Motor neuron (in vitro differentiated cells): ENCODE measurements at places on chromosomes 16 and 17.

DNA sequence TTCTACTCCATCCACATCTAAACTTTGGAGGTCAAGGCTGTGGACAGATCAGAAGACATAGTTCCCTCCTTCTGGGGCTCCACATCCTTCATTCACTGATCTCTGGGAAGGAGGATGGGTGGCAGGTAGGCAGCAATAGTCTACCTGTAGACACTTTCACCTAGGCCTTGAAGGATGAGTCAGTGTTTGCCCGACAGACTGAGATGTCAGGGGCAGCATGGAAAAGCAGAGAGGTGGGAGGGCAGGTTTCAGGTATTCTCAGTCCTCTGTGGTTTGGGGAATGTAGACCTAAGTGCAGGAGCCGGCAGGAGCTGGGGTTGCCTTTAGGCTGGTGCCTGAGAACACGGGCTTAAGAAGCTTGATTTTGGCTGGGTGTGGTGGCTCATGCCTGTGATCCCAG, 171.9 kb upstream of the ZNF267 start:
- ATAC-seq = no peak

DNA sequence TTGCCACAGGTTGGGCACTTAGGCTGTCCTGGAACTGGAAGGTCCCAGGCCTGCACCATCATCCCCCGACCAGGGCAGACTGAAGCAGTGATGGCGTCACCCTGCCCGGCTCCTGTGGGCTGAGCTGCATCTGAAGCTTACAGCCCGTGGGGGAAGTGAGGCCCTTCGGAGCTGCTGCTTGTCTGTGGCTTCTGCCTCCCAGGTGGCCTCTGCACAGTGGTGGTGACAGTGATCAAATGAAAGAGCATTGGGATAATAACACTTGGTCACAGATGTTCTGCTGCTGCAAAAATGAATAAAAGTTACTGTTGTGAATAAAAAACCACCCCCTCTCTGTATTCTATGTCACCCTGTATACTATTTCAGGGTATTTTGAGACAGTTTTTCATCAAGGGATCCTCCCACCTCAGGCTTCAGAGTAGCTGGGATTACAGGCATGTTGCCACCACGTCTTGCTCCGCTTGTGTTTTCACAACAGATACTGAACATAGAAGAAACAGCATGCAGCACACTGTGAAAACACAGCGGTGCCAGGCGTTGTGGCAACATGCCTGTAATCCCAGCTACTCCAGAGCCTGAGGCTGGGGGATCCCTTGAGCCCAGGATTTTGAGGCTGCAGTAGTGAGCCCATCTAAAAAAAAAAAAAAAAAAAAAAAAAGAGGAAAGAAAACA, 165.0 kb downstream of the LGALS9B start:
- ATAC-seq = peak; percentile 64

GRCh38 chr17:10316801-10317542, 55.8 kb downstream of the MYH13 start:
- ATAC-seq = peak; percentile 42

GRCh38 chr16:82156761-82157533, 13.1 kb downstream of the MPHOSPH6 start:
- ATAC-seq = no peak

- peak; percentile 18 for ATAC-seq
Observed at GRCh38 chr17:40547079-40547784, 18.0 kb downstream of the CCR7 start.

DNA sequence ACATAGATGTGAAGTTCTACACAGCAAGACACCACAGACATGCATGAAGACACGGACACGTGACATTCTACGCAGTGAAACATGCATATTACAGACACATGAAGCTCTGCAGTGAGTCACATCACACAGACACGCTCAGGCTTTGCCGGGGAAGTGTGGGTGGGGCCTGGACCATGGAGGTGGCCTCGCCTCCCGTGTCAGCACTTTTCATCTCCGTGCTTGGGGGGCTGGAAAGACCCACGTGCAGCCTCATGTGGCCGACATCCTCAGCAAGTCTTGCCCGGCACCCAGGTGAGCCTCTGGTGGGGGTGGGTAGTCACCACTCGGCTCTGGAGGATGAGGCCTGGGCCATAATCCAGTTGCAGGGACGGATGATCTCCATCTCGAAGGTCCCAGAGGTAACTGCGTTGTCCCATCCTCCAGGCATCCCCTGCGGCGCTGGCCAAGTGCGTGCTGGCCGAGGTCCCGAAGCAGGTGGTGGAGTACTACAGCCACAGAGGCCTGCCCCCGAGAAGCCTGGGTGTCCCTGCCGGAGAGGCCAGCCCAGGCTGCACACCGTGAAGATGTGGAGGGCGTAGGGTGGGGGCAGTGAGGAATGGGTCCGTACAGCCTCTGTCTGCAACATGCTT, 17.3 kb upstream of the DPEP1 start:
- ATAC-seq = no peak

DNA sequence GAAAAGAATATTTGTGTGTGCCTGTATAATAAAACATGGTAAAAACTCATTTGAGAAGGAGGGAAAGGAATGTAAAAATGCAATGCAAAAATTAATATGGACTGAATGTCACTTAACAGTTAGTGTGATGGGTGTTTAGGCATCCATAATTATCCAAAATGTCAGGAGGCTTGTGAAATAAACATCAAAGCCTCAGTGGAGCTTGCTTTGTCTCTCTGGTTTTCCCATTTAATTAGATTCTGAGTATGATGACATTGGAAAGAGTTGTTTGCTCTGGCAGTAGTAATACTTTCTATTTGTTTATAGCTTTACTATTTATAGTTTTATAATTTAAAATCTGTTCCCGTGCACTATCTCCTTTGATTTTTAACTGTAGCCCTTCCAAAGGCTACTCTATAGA, 51.9 kb downstream of the CNTNAP4 start:
- no peak for ATAC-seq

- ATAC-seq = peak; percentile 89
Observed at GRCh38 chr17:68733241-68734176, 132.3 kb upstream of the FAM20A start.

GRCh38 chr17:49157784-49158183, 25.2 kb downstream of the B4GALNT2 start:
- ATAC-seq = no peak

DNA sequence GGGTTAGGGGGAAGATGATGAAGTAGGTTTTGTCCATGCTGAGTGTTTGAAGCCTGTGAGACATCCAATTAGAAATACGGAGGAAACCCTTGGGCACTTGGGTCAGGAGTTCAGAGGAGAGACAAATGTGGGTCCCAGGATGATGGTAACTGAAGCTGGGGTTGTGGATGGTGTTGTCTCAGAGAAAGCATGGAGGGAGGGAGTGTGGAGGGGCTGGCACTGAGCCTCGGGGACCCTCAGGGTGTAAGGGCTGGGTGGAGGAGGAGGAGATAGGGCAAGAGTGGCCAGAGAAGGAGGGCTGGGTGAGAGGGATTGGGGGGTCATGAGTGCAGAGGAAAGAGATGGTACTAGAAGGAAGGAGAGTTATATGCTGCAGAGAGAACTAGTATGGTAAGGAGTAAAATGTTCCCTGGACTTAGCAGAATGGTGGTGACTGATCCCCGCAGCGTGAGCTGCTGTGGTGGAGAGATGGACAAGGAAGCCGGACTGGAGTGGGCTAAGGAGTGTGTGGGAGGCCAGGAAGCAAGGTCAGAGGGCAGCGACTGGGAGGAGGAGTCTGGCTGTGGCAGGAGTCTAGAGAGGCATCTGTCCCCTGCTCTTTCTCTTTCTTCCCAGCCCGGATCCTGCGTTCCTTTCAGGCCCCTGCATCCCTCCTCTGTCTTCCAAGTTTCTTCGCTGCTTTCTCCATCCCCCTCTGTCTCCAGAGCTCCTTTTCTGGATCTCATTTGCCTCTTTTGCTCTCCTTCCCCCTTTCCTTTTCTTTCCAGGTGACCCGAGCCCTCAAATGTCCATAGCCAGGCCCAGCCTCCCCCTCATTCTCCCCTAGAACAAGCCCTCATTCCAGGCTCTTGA, 3.9 kb upstream of the COL1A1 start:
- ATAC-seq = no peak

GRCh38 chr17:63821804-63822203, 5.4 kb upstream of the PSMC5 start:
- ATAC-seq = no peak

GRCh38 chr16:88538366-88539060, 31.7 kb upstream of the ZC3H18 start:
- ATAC-seq = no peak

DNA sequence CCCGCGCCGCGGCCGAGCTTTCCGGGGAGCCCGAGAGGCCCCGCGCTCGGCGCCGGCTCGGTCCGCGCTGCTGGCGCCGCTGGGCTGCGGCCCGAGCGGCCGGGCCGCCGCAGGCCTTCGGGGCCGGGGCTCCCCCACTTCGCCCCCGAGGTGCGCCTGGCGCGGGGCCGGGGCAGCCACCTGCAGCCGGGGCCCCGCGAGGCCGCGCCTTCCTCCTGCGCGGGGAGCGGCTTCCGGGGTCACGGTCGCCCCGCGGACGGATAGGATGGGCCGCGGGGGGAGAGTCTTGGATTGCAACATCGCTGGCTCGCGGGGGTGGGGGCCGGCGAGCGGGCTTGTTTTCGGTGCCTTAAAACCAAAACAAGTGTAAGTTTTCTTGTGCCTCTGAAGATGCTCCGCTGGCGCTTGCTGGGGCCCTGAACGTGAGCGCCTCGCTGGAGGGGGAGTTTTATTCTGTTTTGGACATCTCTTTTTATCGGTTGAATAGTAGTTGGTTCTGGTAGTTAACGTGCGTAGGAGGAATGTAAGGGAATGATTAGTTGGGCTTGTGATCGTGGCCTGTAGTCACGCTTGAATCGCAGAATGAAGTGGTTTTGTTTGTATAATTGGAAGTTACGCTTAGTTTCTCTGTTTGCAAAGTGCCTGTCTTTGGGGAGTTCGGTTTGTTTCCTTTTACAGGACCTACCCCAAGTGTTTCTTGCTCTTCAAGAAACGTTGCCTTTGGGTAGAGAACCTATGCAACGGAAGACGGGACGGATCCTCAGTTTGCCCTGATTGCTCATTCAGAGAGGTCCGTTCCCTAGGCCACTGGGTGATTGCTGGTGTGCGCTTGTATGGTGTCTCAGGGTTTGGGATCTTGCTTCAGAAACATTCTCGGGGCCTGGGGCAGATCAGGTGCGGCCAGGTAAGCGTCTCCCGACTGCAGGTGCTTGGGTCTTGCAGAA, 724 bp downstream of the UBE2I start:
- no peak for ATAC-seq

GRCh38 chr17:78371056-78371455, 7.4 kb upstream of the PGS1 start:
- no peak for ATAC-seq

DNA sequence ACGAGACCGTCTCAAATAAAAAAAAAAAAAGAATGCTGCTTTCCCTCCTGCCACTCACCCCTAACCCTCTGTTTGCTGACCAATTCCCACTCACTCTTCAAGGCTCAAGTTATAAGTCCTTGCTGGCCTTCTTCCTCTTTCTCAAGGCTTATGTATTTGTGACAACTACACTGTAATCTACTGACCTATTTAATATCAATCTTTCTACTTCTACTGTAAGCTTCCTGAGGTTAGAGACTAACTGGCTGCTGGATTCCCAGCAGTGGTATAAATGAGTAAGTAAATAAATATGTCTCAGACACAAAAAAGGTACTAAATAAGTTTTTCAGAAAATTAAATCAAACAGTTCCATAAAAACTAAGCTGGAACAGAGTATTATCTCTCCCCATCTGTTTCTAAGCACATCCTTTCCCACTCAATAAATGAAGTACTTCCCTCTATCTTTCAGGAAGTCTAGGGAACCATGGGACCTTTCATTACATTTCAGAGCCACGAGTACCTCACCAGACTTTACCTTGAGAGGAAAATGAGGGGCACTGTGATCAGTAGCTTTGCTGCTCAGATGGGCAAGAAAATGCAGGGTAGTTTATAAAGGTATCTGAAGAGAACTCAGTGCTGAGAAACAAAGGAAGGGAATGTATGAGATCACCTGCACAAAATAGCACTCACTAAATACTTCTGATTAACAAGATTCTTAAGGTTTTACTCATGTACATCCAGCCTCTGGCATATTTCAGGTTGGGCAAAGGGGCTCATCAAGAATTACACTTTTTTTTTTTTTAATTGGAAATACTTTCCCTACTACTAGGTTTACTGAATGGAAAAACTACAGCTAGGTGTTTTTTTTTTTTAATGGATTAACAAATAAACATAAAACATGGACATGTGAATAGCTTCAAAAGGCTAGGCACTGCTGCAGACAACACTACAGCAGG, 10.8 kb downstream of the SSH2 start:
- ATAC-seq = no peak

DNA sequence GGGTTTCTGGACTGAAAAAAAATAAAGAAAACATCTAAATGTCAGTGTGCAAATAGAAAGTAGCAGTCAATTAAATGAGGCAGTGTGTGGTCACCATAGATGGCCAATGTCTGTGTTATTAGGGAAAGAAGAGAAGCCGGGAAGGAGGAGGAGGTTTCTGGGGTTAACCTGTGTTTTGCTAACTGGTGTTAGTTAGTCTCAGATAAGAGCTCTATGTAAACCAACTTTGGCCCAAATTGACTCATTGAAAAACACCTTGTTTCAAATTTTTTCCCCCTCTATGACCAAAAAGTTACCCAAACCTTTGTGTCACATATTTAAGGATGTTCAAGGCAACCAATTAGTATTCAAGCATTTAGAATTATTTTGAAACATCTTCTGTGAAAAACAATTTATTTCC, 530.9 kb downstream of the MAF start:
- ATAC-seq = no peak

DNA sequence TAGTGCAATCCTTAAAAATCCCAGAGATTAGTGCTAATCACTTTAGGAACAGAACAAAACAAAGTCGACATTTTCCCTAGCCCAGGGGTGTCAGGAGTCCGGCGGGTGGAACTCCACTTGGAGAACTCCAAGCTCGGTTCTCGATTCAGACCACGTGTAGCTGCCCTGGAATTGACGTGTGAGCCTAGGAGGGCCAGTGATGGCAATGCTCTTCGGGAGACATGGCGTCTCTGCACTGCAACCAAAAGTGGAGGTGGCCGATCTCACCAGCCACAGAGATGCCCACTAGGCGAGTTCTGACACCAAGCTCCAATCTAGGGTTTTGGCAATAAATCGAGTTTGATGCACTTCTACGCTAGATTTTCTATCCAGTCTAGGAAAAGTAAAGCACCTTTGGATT, 17.6 kb downstream of the MAP1LC3B start:
- ATAC-seq = no peak

- ATAC-seq = peak; percentile 63
Observed at GRCh38 chr17:9971991-9972390, 66.9 kb upstream of the RCVRN start.

GRCh38 chr17:1762901-1763898, 1.3 kb downstream of the SERPINF1 start:
- peak; percentile 71 for ATAC-seq

DNA sequence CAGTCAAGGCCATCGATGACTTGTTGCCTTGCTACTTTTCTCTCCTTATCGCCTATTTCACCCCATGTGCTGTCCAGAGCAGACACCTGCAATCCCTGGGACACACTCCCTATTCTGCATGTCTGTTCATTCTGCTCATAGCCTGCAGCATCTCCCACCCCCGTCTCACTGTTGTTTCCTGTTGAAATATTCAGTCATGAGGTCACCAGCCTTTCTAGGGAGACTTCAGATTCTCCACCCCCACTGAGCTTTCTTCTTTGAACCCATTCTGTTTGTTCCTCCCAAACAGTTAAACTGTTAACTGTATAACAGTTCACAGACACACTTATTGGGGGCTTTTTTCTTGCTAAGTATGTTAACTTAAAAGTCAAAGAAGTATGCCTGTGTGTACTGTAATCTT, 94.4 kb downstream of the AATF start:
- peak; percentile 48 for ATAC-seq

GRCh38 chr16:88533381-88533917, 36.8 kb upstream of the ZC3H18 start:
- peak; percentile 74 for ATAC-seq

- no peak for ATAC-seq
Observed at GRCh38 chr16:4679156-4679849, 14.1 kb upstream of the NUDT16L1 start.

GRCh38 chr16:50802000-50802399, 60.1 kb downstream of the CYLD start:
- no peak for ATAC-seq
